ENCODE measurements at places on chromosomes 1 and 21.

- DNase-seq, result no peak
Measured at GRCh38 chr1:219988387-219988786, 57.9 kb downstream of the EPRS1 start.

- no peak for DNase-seq
Measured at GRCh38 chr1:8113262-8114220, 87.4 kb upstream of the ERRFI1 start.

DNA sequence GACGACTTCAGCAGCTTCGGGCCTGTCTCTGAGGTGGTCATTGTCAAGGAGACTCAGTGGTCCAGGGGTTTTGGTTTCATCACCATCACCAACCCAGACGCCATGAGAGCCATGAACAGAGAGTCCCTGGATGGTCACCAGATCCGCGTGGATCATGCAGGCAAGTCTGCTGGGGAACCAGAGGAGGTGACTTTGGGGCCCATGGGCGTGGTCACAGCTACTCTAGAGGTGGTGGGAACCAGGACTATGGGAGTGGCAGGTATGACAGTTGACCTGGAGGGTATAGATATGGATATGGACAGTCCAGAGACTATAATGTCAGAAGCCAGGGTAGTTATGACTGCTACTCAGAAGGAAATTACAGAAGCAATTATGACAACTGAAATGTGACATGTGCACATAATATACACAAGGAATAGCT lies 19.3 kb upstream of the METTL13 start:
- no peak for DNase-seq

DNA sequence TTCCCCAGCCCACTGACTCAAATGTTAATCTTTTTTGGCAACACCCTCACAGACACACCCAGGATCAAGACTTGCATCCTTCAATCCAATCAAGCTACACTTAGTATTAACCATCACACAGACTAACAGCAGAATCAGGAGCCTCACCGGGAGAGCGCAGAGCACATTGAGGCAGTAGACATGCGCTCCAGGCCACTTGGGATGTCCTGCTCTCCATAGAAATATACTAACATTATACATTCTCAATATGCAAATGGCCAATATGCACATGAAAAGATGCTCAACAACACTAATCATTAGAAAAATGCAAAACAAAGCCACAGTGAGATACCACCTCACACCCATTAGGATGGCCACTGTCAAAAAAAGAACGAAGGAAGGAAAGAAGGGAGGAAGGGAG lies 135.0 kb upstream of the KCNE2 start:
- DNase-seq, result no peak

GRCh38 chr1:117753232-117753631 lies 147.4 kb downstream of the TENT5C start:
- no peak for DNase-seq

GRCh38 chr21:43291347-43291950 lies 122.6 kb downstream of the CRYAA start:
- DNase-seq, result no peak

DNA sequence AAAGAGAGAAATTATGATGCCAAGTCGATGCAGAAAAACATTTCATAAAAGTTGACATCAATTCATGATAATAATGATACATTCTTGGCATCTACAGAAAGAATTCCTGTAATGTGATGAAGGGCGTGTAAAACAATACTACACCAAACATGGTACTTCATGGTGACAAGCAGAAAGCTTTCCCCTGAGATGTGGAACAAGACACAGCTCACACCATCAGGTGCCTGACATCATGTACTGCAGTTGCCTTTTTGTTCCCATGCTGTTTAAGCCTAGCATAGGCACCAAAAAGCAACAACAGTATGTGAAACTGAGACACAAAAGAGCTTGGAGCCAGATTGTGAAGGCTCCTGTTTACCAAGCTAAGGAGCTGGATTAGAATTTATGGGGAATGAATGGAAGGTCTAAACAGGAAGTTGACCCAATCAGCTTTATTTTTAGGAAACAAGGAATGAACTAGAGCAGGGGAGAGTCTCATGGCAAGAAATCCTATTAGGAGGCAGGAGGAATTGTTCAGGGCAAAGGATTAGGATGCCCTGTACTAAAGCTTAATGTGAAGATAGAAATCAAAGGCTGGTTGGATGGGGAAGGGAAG lies 67.2 kb downstream of the SYDE2 start:
- no peak for DNase-seq

DNA sequence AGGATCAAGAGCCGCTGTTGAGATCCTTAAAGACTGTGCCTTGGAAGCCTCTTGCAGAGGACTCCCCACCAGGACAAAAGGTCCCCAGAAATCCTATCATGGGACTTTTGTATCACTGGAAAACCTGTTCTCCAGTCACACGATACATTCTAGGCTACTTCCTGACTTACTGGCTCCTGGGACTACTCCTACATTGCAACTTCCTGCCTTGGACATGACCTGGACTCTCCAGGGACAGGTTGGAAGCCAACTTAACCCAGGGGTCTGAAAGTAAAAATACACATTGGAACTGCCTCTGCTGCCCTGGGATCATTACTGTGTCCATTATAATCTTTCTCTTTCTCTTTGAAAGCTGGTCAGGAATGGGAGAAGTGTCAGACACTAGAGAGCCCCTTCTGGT lies 9.9 kb downstream of the PIGV start:
- DNase-seq, result no peak

GRCh38 chr1:229943988-229944743 lies 122.9 kb upstream of the GALNT2 start:
- DNase-seq, result no peak

DNA sequence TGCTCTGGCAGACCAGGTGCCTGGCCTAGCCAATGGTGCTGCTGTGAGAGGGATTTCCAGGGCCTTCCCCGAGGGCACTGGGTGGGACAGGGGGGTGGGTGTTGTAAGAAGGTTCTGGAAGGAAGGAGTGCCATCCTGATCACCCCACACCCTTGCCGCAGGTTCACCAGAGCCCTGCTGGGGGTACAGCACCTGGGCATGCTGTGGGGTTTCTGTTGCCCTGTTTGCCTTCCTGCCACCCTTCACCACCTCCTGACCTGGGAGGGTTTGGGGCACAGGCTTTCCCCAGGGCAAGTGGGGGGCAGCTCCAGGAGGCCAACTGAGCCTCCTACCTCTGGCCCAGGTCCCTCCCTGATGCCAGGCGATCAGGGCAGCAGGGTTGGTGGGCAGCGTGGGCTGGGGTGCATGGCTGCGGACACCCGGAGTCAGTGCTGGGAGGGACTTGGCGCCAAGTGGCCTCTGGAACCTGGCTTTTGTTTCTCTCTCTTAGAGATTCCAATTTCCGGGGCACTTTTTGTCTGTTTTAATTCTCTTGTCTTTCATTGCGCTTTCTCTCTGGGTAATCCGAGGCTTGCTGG lies 318.8 kb downstream of the PTPRU start:
- DNase-seq, result no peak

DNA sequence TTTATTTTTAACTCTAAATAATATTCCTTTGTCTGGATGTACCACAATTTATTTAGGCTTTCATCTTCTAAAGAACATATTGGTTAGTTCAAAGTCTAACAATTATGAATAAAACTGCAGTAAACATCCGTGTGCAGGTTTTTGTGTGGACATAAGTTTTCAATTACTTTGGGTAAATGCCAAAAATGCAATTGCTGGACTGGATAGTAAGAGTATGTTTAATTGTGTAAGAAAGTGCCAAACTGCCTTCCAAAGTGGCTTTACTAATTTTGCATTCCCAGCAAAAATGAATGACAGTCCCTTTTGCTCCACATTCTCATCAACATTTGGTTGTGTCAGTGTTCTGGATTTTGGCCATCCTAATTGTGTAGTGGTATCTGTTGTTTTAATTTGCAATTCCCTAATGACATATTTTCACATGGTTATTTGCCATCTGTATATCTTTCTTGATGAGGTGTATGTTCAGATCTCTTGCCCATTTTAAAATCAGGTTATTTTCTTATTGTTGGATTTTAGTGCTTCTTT lies 113.8 kb downstream of the DPYD start:
- no peak for DNase-seq

- no peak for DNase-seq
Measured at GRCh38 chr1:6073480-6074053, 27.9 kb downstream of the KCNAB2 start.

DNA sequence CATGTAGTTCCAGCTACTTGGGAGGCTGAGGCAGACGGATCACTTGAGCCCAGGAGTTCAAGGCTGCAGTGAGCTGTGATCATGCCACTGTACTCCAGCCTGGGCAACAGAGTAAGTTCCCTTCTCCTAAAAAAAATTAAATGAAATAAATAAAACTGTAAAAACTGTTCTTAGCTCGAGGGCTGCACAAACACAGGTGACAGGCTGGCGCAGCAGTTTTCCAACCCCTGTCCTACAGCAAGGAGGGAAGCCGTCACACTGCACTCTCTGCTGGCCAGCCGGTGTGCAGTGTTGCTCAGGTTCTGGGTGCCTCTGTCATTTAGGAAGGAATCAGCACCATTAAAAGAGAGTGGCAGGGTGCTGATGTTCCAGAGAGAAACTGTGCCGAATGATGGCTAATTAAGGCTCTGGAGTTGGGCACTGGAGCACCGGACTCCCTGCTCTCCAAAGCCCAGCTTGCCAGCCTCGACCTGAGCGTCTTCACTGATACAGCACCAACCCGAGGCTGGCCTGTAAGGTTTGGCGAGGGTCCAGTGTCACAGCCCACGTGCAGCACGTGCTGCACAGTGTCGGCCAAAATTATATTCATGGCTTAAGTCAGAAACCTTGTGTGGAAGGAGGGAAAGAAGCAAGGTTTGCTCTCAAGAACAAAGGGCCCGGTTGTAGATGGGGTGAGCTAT lies 26.4 kb upstream of the KCNAB2 start:
- DNase-seq, result no peak

GRCh38 chr1:54885807-54886723 lies 930 bp downstream of the DHCR24 start:
- peak; percentile 26 for DNase-seq
